Stimulated activated CD8-positive, alpha-beta memory T cell treated with anti-CD3 and anti-CD28 coated beads, Interleukin-2, amount 100 ng/mL, for 48 hours (primary cell): ENCODE measurements at places on chromosomes 5 and 9.

- DNase-seq, result no peak
Measured at GRCh38 chr5:80059354-80059980, 24.3 kb downstream of the THBS4 start.

DNA sequence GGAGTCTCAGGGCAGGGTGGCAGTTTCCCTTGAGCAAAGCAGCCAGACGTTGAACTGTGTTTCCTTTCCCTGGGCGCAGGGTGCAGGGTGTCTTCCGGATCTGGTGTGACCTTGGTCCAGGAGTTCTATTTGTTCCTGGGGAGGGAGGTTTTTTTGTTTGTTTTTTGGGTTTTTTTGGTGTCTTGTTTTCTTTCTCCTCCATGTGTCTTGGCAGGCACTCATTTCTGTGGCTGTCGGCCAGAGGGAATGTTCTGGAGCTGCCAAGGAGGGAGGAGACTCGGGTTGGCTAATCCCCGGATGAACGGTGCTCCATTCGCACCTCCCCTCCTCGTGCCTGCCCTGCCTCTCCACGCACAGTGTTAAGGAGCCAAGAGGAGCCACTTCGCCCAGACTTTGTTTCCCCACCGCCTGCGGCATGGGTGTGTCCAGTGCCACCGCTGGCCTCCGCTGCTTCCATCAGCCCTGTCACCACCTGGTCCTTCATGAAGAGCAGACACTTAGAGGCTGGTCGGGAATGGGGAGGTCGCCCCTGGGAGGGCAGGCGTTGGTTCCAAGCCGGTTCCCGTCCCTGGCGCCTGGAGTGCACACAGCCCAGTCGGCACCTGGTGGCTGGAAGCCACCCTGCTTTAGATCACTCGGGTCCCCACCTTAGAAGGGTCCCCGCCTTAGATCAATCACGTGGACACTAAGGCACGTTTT, 3.5 kb upstream of the PHYHD1 start:
- DNase-seq, result no peak

GRCh38 chr5:108637134-108637533, 110.6 kb upstream of the FER start:
- DNase-seq, result no peak

DNA sequence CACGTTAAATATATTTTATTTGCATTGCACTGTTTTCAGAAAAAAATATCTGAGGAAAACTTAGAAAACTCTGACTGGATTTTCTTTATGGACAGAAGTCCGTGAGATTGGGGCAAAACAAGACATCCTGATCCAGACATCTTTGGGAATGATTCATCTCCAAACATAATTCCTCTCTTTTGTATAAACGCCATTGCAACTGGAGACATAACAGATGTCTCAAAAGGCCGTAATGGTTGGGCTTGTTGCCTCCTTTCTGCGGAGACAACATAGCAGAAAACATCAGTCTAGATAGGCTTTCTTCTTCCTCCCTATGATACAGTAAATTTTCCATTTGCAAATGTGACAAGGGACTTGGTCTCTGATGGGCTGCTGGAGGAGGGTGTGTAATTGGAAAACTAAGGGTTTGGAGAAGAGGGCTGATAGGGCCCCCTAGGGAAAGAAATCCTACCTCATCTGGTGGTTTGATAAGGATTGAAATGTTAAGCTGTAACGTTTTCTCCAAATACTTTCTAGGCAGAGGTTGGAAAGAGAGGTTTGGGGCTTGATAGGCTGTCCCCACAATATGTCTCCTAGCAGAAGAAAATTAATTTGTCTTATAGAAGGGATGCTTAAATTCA, 631.5 kb upstream of the ST8SIA4 start:
- DNase-seq, result no peak

DNA sequence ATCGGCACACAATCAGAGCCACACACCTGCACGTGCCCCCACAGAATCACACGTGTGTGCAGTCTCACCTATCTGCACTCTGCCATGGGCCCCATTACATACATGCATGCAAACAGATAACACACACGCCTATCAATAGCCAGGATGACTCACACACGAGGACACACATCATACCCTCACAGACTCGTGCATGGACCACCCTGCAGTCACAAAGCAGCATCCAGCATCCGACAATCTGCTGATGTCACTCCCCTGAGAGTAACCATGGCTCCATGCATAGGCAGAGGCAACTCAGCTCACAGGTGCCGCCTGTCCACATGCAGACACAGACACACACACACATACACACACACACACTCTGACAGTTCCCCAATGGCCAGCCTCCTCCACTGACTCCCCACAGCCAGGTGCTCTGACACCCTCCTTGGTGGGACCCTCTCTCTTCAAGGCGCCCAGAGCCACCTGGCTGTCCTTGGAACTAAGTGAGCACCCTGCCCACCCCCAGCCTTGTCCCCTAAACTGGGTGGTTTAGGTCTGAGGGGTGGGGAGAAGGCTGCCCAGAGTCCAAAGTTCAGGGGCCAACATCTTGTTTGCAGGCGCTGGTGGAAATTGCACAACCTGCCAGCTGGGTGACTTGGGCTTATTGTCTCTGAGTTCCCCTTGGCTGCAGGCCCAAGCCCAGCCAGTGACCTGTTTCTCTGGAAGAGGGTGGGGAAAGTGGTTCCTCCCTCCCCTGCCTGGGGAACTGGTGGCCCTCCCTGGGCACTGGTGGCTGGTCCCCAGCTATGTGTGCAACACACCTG, 34.6 kb upstream of the NEK6 start:
- DNase-seq, result no peak

- no peak for DNase-seq
Measured at GRCh38 chr5:171601266-171601881, 181.9 kb downstream of the FGF18 start.

GRCh38 chr9:38431116-38431515, 6.9 kb upstream of the IGFBPL1 start:
- DNase-seq, result no peak

- no peak for DNase-seq
Measured at GRCh38 chr5:149611326-149611725, 30.0 kb downstream of the ARHGEF37 start.

- DNase-seq, result no peak
Measured at GRCh38 chr5:76971511-76971910, 18.7 kb downstream of the CRHBP start.

DNA sequence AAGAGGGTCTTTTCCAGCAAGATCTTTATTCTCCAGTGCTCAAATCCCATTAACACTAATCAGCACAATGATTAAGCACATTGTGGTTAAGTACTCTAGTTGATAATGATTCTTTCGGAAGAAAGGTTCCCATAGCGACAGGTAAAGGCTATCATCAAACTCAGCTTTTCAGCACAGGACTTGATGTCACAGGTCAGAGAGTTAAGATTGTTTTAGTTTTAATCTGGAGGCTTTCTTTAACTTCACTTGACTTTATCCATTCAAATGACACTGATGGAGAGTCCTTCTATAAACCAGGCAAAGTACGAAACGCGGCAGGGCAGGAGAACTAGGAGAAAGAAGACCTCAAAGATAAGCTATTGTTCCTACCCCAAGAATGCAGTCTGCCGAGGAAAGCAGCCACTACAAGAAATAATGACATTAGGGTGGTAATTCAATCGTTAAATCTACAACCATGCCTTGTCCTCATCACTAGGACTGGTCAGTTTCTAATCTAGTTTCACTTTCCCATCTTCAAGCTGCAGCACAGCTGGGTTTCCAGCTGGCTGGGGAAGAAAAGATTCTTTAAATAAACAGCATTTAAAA, 4.6 kb downstream of the NRG2 start:
- DNase-seq, result no peak

DNA sequence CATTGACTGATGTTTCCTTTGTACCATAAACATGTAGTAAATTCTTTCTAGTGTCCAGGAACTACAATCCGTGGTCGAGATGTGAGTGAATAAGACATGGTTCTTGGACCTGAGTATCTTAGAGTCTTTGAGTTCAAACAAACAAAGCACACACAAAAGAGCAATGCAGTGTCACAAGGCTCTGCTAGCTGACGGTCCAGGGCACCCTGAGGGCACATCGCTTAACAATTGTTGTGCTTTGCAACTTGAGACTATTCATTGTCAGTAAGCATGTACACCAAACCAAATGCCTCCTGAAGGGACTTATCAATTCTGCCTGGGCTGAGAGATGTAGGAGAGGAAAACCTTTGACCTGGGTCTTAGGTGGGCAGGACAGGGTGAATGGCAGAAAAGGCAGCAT, 84.8 kb downstream of the CAMK4 start:
- DNase-seq, result no peak

DNA sequence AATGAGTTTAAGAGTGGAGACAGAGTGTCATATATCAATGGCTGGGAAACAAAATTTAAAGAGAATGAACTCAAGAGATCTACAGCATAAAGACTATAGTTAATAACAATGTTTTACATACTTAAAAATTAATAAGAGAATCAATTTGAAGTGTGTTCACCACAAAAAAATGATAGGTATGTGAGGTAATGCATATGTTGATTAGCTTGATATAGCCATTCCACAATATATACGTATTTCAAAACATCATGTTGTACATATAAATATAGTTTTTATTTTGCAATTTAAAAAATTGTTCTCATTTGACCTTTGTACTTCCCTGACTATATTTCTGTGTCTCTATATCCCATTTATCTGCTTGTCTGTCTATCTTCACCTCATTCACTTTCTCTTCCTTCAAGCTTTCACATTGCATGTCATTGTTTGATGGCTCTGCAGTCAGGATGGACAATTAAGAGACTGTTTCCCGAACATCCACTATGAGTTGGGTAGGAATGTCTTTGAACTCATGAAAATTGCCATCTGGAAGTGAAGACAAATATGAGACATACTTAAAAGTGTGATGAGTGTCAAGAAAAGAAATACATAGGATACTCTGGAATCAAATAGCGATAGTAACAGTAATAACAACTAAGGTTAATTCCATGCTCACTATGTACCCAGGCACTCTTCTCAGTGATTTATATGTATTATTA, 359.9 kb upstream of the ACTBL2 start:
- no peak for DNase-seq

DNA sequence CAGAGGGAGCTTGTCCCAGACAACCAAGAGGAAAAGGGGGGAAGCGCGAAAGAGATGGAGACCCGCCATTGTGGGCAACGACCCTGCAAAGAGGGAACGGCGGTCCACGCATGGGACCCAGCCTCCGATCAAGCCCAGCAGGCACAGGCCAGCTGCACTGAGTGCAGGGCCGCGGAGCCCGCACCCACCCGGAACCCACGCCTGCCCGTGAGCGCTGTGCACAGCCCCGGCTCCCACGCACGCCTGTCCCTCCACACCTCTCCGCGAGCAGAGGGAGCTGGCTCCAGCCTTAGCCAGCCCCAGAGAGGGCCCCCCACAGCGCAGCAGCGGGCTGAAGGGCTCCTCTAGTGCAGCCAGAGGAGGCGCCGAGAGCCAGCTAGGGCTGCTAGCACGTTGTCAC, 416.5 kb downstream of the DMRTA1 start:
- DNase-seq, result no peak

GRCh38 chr9:129471201-129472019, 149.5 kb downstream of the C9orf50 start:
- DNase-seq, result no peak

DNA sequence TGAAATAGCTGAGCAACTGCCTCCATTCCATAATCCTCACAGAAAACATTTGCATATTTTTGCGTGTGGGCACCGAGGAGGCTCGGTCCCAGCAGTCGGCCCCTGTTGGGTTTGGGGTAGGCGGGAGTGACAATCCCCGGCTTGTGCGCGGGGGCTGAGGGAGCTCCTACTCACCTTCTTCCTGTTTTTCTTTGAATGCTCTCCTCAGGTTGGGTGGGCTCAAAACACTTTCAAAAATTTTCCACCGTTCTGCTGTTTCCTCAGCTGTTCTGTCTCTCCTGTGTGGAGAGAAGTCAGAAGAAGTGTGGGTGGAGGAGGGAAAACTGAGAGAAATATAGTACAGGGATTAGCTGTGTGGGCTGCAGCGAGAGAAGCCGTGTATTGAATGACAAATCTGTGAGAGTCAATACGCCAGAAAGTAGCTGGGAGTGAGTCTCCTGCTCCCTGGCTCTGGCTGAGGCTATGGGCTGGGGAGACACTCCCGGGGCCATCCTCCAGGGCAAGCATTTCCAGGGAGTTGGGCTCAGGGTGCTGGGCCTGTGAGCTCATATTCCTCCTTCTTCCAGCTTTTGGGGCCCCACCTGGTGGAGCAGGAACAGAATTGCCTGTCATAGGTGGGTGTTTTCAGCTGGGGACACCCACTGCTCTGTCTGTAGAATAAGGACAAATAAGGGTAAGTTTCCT, 84.7 kb downstream of the CMYA5 start:
- no peak for DNase-seq

- DNase-seq, result no peak
Measured at GRCh38 chr5:166032601-166033000, 2258.8 kb upstream of the WWC1 start.

DNA sequence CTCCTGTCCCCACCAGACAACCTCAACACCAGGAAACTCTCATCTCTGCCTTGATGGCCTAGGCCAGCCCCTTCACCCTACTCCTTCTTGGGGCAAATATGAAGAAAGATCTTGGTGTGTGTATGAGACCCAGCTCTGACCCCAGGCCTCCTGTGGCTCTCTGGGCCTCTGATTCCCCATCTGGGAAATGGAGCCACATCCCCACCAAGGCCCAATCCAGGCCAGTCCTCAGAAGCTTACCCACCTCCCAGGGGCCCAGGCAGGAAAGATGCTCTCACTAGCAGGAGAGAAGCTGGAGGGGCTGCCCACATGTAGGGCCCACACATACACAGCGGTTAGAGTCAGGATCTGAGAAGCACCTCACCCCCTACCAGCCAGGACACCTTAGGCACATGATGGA, 38.9 kb downstream of the BICD2 start:
- no peak for DNase-seq

DNA sequence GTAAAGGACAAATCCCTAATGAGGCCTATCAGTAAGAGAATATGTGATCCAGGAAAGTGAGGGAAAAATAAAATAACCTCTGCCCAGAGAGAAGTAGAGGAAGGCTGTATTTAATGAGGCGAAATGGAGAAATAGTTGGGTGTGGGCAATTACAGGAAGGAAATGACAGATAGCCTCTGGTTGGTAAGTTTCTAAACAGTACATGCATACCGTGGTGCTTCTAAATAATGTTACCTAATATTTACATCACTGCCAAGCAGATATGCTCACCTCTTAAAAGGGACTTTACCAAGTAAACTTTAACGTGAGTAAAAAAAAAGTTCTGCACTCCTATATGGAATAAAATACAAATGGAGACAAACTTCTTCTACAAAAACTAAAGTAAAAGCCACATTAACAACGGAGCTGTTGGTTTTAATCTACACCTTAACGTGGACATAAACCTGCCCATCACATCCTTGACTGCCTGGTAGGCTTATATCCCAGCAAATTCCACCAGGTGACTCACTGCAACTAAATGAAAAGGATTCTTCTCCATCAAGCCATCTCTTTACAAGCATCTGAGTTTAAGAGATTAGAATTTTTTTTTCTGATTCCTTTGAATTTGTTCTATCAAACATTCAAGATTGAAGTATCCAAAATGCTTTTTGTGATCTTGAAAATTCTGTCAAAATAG, 12.4 kb downstream of the NFIL3 start:
- DNase-seq, result no peak

DNA sequence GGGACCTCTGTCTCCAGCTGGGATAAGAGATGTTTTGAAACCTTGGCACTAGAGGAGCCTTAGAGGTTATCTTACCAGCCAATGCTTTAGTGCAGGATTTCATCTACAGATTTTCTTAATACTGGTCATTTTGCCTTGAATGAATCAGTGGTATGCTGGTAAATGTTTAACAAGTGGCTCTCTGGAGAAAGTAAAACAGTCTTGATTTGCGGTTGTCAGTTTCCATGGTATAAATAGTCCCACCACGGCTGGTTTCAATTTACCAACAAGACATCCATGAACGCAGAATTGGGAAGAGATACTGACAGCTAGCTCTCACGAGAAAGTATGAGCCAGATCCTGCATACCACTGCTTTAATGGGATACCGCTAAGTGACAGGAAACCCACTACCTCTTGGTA, 56.7 kb upstream of the CXCL14 start:
- no peak for DNase-seq

- DNase-seq, result no peak
Measured at GRCh38 chr5:40958811-40959210, 49.5 kb downstream of the C7 start.
